Fibroblast of skin of left biceps (primary cell): ENCODE measurements at places on chromosomes 16 and 17.
A peak's percentile ranks its signal among the peaks of the same experiment; 100 is the strongest.

- DNase-seq = peak; percentile 96
Observed at GRCh38 chr16:11955713-11956123, 9.3 kb upstream of the TNFRSF17 start.

DNA sequence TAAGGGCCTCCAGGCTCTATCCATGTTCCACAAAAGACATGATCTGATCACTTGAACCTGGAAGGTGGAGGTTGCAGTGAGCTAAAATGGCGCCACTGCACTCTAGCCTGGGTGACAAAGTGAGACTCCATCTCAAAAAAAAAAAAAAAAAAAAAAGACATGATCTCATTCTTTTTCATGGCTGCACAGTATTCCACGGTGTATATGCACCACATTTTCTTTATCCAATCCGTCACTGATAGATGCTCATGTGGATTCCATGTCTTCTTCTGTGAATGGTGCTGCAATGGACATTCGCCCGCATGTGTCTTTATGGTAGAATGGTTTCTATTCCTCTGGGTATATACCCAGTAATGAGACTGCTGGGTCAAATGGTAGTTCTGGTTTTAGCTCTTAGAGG lies 124.4 kb downstream of the ANKRD11 start:
- no peak for DNase-seq

- DNase-seq = no peak
Observed at GRCh38 chr16:89311636-89312035, 94.1 kb downstream of the ZNF778 start.

- DNase-seq = no peak
Observed at GRCh38 chr17:76253841-76254240, 11.3 kb upstream of the UBALD2 start.

GRCh38 chr16:82094942-82095540 lies 60.0 kb downstream of the HSD17B2 start:
- no peak for DNase-seq

DNA sequence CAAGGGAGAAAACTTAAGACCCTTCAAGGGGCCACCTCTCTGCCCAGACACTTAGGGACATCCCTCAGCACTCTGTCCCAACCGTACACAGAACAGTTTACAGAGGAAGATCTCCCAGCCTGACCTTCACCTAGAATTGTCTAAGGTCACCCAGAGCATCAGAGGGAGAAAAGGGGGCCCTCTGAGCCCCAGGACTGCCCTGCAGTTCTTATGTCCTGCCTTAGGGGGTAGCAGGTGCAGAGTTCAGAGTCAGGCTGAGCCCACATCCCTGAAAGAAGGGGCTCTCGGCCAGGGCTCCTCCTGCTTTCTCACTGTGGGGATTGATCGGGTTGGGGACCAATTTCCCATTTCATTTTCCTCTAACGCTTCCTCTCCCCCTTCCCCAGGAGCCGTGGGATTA lies 15.4 kb downstream of the CA4 start:
- DNase-seq = no peak

GRCh38 chr16:11130978-11131665 lies 124.9 kb downstream of the SOCS1 start:
- DNase-seq = no peak

DNA sequence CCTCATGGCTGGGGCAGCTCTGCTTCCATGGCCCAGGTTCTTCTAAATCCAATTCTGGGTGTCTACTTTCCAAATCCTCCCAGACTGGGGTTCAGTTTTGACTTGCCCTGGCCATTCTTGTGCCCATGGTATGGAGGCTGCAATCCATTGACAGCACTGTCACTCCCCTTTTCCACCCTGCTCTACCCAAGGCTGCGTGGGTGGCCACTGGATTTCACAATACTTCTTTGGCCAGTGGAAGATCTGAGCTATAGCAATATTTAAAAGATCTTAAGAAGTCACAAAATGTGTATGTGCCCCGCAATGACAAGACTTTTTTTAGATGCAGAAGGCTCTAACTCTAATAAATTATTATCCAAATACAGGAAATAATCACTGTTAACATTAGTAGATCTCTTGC lies 329.4 kb upstream of the CCL2 start:
- DNase-seq = no peak

- DNase-seq = no peak
Observed at GRCh38 chr17:79147746-79148506, 73.3 kb downstream of the ENGASE start.

- no peak for DNase-seq
Observed at GRCh38 chr17:57566721-57567120, 178.4 kb downstream of the CCDC182 start.

DNA sequence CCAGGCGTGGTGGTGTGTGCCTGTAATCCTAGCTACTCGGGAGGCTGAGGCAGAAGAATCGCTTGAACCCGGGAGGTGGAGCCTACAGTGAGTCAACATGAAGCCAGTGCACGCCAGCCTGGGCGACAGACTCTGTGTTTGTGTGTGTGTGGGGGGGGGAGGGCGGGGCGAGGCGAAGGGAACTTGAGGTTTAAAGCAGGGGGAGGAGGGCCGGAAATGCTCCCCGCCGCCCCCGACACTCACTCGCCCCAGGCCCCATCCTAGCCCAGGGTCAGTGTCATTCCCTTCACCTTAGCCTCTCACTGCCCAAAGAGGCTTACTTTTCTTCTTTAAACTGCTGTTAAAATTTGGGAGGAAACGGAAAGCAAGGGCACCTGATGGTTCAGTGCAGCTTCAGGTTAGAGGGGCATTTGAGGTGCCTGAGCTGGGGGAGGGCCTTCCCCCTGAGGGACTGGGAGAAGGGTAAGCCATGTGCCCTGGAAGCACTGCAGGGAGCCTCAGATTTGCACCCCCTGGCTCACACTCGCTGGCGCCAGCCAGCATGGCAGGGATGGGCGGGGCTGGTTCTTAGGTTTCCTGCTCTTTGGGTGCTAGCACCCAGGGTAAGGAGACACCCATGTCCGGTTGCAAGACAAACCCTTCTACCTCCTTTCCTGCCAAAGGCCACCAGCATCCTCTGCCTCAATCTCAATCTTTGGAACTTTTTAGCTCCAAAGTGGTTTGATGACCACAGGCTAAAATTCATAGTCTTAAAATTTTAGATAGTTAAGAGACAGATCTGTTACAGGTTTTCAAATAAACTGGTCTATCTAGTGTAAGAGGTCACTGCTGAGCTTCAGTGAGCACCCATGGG lies 2.2 kb upstream of the LIMD2 start:
- DNase-seq = no peak

DNA sequence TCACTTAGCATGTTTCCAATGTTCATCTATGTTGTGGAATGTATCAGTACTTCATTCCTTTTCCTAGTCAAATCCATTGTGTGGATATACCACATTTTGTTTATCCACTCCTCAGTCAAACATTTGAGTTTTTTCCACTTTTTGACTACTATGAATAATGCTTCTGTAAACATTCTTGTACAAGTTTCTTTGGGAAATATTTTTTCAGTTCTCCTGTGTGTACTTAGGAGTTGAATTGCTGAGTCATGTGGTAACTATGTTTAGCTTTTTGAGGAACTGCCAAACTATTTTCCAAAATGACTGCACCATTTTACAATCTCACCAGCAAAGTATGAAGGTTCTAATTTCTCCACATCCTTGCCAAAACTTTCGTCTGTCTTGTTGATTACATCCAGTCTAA lies 223.7 kb upstream of the AXIN2 start:
- peak; percentile 95 for DNase-seq

- no peak for DNase-seq
Observed at GRCh38 chr17:19799796-19800195, 51.7 kb upstream of the ALDH3A1 start.

DNA sequence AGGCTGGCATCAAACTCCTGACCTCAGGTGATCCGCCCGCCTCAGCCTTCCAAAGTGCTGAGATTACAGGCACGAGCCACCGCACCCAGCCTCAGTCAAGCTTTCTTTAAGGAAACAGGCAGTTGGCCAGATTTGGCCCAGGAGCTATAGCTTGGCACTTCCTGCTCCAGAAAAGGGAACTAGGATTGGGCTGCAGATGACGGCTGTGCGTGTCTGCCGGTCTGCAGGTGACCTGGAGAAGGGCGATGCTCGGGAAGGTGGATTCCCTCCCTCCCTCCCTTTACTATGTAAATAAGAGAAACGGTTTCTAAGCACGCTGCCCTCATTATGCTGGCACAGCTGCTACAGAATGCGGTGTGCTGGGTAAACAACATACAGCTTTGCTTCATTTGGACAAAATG lies 215.9 kb downstream of the RPTOR start:
- no peak for DNase-seq

- no peak for DNase-seq
Observed at GRCh38 chr16:1089822-1090619, 6.0 kb downstream of the C1QTNF8 start.

DNA sequence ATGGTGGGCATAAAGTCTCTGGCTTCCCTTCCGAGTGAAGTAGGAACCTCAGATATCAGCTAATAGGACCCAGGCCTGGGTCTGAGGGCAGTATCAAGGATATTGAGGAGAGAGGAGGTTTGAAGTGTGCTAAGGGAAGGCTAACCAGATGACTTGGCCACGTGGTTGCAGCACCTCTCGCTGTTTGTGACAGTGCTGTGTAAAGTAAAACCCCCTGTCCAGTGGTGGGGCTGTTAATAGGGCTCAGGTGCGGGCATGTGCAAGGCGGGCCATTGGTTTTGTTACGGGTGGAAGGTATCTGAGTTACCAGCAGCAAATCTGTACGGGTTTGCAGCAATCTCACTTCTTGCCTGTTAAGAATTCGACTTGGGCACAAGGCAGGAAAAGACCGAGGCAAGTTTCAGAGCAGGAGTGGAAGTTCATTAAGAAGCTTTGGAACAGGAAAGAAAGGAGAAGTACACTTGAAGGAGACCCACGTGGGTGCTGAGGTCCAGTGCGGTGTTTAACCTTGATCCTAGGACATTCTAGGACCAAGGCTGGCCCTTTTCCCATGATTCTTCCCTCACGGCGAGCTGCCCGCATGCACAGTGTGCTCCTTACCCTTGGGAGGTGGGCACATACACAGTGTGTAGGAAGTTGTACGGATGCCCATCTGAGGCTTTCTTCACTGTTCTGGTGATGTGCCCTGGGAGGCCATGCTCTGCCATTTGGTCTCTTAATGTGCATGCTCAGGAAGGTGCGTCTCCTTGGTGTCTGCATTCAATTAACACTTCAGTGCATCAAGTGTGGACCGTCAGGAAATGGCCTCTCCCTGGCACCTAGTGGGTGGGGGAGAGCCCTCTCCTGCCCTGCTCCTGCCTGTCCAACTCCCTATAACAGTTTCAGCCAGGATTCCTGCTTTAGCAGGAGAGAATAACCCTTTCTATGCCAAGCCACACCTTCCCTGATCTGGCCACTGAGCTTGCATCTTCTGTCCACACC lies 20.3 kb downstream of the SGF29 start:
- DNase-seq = no peak

DNA sequence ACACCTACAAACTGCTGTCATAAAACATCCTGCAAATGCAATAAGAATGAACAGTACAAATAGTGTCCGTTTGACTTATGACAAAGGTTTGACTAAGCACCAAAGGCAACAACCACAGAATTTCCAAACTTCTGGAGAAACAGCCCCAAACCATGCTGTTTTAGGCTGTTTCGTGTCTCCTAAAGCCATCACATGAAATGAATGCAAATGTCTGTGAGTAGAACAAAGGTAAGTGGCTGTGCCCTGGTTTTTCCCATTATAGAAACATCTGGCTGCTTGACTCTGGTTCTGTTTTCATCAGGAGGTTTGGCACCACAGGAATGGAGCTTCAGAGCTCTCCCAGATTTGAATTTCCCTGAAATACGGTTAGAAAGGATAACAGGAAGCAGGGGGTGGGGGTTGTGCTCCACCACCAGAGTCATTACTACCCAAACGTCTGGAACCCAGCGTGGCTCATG lies 4.6 kb upstream of the EMP2 start:
- DNase-seq = peak; percentile 12

DNA sequence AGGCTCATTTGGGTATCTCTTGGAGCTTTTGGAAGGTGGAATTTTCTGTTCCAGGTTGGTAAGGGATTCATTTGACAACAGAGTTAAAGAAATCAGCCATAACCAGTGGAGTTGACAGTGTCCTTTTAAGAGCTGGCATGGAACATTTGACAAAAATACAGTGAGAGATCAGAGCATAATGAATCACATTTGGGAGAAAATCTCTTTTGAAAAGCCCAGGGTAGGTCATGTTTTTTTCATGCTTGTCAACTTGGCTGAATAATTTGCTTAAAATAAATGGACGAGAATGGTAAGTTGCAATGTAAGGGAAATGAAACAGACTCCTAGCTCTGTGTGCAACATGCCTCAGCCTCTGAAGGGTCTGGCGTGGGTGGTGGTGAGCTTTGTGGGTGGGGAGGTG lies 235.3 kb upstream of the N4BP1 start:
- no peak for DNase-seq

GRCh38 chr17:83161298-83162034 lies 82.1 kb downstream of the METRNL start:
- DNase-seq = peak; percentile 58

DNA sequence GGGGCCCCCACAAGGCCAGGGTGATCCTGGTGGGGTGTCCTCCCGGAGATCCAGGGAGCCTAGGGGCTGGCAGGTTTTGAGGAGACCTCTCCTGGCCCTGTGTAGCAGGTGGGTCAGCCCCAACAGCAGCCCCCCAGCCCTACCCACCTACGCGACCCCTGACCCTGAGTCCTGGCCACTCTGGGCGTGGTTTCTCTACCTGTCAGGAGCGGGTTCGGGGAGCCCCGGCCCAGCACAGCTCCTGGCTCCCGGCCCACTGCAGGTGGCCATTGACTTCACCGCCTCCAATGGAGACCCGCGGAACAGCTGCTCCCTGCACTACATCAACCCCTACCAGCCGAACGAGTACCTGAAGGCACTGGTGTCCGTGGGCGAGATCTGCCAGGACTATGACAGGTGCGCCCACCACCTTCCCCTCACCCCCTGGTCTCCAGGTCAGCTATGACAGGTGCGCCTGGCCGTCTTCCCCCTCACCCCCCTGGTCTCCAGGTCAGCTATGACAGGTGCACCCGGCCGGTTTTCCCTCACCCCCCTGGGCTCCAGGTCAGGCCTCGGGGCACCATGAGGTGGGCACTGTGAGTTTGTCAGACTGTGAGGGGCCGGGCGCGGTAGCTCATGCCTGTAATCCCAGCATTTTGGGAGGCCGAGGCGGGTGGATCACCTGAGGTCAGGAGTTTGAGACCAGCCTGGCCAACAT lies 13.0 kb downstream of the CPNE7 start:
- DNase-seq = no peak

DNA sequence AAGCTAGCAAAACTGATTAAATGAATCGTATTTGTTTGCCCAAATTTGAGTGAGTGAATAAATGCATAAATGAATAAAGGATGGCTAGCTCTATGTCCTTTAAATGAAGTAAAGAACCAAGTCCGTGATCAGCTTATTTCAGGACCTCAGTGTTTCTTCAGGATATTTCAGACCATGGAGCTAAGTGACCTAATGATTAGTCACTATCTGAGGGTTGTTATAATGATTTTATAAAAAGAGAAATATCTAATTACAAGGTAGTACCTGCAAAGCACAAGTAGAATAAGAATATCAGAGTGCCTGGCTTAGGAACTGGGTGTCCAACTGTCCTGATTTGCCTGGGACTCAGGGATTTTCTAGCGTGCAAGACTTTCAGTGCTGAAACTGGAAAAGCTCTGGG lies 12.5 kb downstream of the KCNJ2 start:
- DNase-seq = no peak

DNA sequence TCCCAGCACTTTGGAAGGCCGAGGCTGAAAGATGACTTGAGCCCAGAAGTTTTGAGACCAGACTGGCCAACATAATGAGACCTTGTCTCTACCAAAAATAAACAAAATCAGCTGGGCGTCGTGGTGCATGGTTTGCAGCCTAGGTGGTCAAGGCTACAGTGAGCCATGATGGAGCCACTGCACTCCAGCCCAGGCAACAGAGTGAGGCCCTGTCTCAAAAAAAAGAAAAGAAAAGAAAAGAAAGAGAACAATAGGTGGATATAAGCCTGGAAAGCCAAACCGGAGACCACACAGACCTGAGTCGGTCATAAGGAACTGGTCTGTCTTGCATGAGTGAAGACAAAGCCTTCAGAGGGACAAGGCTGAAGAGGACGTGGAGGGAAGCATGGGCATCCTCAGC lies 14.4 kb downstream of the ATP6V0D1 start:
- no peak for DNase-seq
